Endothelial cell of umbilical vein (primary cell): ENCODE measurements at places on chromosomes 2 and 18. TPM values are rescaled to one million over a fixed set of nuclear protein-coding genes. Genes with fewer than 3 reads are reported as not detected.

Gene AQP12A
- not detected in 2 replicates for total RNA-seq

GRCh38 chr2:164257742-164258141 is 363.5 kb downstream of the GRB14 start:
- H3K4me3 ChIP-seq: no peak overlapping the region
- peaks cover 2% of the 10 kb centered on the region for H3K27me3 ChIP-seq
- no peaks in the 10 kb centered on the region for H3K36me3 ChIP-seq

DNA sequence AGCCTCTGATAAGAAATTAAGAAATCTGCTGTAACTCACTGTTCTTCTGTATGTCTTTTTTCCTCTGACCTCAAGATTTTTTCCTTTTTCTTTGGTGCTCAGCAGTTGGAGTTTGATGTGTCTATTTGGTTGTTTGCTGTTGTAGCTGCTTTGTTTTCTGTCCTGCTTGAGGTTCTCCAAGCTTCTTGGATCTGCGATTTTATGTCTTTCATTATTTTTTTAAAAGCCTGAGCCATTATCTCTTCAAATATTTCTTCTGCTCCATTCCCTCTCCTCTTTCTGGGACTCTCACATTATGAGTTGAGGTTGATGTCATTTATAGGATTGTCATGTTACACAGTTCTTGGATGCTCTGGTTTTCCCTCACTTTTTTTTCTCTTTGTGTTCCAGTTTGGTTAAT is 47.7 kb downstream of the RAMP1 start:
- H3K36me3 ChIP-seq: no peaks in the 10 kb centered on the region
- H3K4me3 ChIP-seq: no peak overlapping the region
- no peak overlapping the region for H3K27ac ChIP-seq
- no peak for DNase-seq
- peaks cover 2% of the 10 kb centered on the region for H3K27me3 ChIP-seq

GRCh38 chr2:61218817-61219170 is 56.8 kb downstream of the C2orf74 start:
- H3K27me3 ChIP-seq: no peaks in the 10 kb centered on the region
- no peak for DNase-seq
- no peak overlapping the region for H3K4me3 ChIP-seq
- H3K36me3 ChIP-seq: peaks cover 7% of the 10 kb centered on the region
- H3K27ac ChIP-seq: no peak overlapping the region

Gene SLC11A1
- not detected in 2 replicates for total RNA-seq

- no peak overlapping the region for H3K4me3 ChIP-seq
- H3K27ac ChIP-seq: no peak overlapping the region
- peak; percentile 89 for DNase-seq
- peaks cover 8% of the 10 kb centered on the region for H3K4me1 ChIP-seq
- H3K36me3 ChIP-seq: no peaks in the 10 kb centered on the region
These were observed 33.0 kb upstream of the GLS start for GRCh38 chr2:190847504-190848081.

Gene SERPINB12
- not detected in 2 replicates for total RNA-seq

DNA sequence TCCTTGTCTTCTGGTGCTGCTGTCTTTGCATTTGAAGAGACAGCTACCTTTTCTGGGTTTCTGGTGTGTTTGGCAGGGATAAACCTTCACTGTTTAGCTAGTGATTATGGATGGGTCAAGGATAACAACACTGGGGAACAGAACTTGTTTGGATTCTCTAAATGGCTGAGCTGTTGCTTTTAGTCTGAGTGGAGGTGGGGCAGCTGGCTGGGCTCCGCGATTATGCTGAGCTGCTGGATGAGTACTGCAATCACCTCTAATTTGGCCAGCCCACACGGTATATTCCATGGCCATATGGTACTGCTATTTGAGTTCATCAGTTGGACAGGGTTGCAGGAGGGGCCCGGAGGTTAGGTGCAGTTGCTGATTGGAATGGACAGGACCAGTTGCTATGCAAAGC is 361.6 kb upstream of the TFPI start:
- H3K27ac ChIP-seq: no peak overlapping the region
- H3K27me3 ChIP-seq: no peaks in the 10 kb centered on the region
- no peak for DNase-seq
- H3K4me3 ChIP-seq: no peak overlapping the region
- no peaks in the 10 kb centered on the region for H3K36me3 ChIP-seq
- peaks cover 2% of the 10 kb centered on the region for H3K4me1 ChIP-seq

Gene HRH4
- not detected in 2 replicates for total RNA-seq

DNA sequence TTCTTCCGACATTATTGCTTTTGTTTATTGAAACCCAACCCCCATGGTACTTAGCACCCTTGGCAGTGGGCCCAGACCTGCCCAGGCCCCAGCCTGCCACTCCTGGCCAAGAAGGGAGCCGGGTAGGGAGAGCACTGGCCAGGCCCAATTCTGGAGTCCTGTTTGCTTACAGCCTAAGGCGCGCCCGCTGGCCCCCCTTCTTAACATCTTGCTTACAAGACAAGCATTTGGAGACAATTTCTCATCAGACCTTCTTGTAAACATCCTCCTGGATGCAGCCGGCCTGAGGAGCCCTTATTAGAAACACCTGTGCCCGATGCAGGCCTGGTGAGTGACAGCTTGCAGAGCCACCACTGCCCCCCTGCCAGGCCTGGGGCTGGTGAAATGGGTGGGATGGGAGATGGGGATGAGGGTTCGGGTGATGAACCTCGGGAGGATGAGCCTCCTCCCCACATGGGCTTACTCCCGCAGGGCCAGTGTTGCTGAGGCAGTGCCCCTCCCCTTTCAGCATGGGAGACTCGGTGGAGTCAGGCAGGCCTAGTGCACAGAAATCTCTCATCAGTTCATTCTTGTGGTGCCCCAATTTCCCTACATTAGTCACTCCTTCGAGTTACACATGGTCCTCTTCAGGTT is 217.5 kb downstream of the CYP26B1 start:
- no peak overlapping the region for H3K27ac ChIP-seq
- no peak overlapping the region for H3K4me3 ChIP-seq
- H3K27me3 ChIP-seq: no peaks in the 10 kb centered on the region
- H3K4me1 ChIP-seq: no peaks in the 10 kb centered on the region
- DNase-seq: no peak

DNA sequence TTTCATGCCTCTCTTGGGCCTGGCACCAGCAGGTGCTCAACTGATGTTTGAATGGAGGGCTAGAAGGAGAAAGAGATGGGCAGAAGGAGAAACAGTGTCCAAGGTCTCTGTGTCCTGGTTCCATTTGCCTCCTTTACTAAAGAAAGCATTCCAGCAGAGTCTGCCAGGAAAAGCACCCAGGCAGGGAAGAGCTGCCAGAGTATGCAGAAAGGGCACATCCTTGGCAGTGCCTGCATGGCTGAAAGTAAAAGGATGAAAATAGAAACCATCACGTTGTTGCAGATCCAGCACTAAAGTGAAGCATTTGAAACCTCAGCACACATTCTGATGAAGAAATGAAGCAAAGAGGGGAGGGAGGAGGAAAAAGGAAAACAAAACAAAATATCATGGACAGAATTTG is 142.2 kb downstream of the ESCO1 start:
- no peak overlapping the region for H3K4me3 ChIP-seq
- no peaks in the 10 kb centered on the region for H3K4me1 ChIP-seq
- no peaks in the 10 kb centered on the region for H3K27me3 ChIP-seq

Gene TMSB10
- 4,007 and 4,015 TPM in 2 replicates for total RNA-seq

DNA sequence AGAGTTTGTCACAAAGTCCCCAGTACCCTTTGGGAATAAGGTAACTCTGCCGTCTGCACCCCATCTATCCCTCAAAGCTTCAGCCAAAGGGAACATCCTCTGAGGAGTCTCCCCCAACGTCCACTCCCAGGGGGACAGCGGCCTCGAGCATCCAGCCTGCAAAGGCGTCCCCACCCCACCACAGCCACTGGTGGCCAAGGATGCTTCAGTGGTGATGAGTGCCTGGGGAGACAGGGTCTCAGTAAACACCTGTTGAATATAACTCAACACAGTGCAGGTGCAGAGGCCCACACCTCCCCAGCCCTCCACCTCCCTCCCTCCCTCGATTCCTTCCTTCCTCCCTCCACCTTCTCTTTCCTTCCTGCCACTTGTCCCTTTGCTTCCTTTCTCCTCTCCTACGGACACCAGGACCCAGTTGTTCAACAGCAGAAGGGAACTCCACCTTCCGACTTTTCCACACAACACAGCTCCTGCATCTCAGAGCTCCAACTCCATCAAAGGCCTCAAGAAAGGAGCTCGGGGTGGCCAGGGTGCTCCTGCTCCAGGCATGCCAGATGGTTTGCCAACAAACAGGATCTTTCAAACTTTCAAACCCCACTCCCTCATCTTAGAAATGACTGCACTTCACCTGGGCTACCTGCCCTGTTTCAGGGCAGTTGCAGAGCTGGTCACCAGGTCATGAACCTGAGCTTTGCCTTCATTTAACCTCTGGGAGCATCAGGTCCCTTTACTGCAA is 87.8 kb upstream of the SNTG2 start:
- H3K4me3 ChIP-seq: no peak overlapping the region
- H3K36me3 ChIP-seq: no peaks in the 10 kb centered on the region
- no peaks in the 10 kb centered on the region for H3K4me1 ChIP-seq
- no peaks in the 10 kb centered on the region for H3K27me3 ChIP-seq

Gene CD28
- total RNA-seq: 0.15 TPM in 1 of 2 replicates, not detected in the other

DNA sequence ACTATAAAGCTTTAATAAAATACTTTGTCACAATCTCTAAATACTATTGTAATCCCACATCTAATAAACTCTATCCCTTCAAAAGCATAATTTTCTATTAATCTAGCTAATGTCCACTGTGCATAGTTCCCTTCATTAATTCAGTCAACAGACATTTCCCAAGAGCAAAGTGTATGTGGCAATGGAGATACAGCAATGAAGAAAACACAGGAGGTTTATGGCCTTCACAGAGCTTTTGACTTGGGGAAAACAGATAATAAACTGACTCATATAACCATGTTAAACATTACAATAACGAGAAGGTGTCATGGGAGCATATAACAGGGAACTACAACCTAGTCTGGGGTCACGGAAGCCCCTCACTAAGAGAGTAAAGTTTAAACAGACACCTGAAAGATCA is 86.3 kb downstream of the SPIRE1 start:
- no peak for DNase-seq
- no peak overlapping the region for H3K4me3 ChIP-seq
- no peaks in the 10 kb centered on the region for H3K4me1 ChIP-seq
- H3K36me3 ChIP-seq: no peaks in the 10 kb centered on the region
- no peaks in the 10 kb centered on the region for H3K27me3 ChIP-seq

DNA sequence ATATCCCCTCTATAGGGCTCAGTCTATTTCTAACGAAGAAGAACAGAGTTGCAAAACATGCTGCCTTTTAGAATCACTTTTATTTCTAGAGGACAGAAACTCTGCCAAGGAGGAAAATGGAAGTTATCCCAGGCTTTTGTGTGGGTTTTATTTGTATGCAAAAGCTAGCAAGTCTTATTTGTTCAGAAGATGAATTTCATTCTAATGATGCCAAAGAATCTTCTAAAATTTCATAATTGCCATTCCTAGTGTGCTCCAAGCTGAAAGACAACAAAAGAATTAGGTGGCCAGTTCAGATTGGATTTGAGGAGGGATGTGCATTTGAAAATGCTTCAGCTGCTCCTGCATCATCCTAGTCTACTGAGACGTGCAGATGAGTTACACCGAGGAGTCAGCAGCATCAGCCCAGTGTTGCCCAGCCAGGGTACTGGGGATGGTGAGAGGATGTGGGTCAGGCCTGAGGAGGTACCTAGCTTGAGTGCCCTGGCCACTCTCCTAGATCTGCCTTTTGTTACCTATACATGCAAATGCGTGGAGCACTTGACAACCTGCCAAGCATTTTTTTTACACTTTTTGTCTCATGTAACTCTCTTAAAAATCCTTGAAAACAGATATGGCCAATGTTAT is 80.1 kb downstream of the KCNS3 start:
- no peaks in the 10 kb centered on the region for H3K36me3 ChIP-seq
- H3K4me3 ChIP-seq: no peak overlapping the region
- no peak overlapping the region for H3K27ac ChIP-seq
- no peaks in the 10 kb centered on the region for H3K4me1 ChIP-seq
- H3K27me3 ChIP-seq: no peaks in the 10 kb centered on the region
- DNase-seq: no peak

GRCh38 chr2:98444436-98445176 is at the start of gene INPP4A:
Gene INPP4A, plus strand, starts transcription at chr2:98444858. Its CDS starts 75,191 bp downstream, at chr2:98520049.
- peak within 1 kb of the TSS; percentile 43 for H3K4me3 ChIP-seq
- peak within 1 kb of the TSS; percentile 52 for H3K27ac ChIP-seq
- H3K27me3 ChIP-seq: no peaks in the 10 kb centered on the region
- peak; percentile 81 for DNase-seq
- H3K4me1 ChIP-seq: peaks cover 16% of the 10 kb centered on the region

DNA sequence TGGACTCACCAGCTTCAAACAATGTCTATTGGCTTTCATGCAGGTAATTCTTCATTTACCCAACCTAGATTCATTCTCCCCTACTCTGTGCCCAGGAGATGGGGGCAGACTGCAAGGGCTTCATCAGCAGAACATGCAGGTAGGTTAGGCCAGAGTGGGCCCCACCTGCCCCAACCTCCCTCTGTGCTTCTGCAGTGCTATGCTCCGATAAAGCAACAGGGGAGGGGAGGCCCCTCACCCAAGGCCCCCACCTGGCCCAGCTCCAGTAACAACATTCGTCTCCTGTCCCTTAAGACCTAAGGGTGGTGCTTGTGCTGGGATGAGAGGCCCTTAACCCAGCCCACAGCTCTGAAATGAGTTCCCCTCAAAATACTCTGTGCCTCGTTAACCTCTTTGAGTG is 16.7 kb upstream of the GYPC start:
- no peak overlapping the region for H3K27ac ChIP-seq
- no peak overlapping the region for H3K4me3 ChIP-seq
- DNase-seq: no peak
- no peaks in the 10 kb centered on the region for H3K4me1 ChIP-seq
- H3K27me3 ChIP-seq: no peaks in the 10 kb centered on the region
- no peaks in the 10 kb centered on the region for H3K36me3 ChIP-seq

DNA sequence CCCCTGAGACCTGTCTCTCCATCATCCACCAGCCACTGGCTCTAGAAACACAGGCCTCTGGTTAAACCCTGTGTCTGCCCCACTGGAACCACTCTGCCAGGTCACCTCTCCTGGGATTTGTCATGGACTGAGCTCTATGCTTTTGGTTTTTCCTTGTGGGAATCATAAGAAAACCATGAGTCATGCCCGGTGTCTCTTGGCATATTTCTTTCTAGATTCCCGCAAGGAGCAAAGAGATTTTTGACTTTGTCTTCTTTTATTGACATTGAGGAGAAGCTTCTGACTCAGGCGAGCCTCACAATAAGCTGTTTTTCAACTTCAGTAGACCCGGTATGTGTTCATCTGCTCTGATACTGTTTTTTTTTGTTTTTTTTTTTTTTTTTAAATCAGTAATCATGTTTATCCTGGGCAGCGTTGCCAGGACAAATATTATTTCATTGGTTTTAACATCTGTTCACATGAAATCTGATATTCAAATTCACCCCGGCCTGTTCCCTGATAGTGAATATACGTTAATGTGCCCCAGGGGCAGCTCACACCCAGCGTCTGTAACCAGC is 207.1 kb downstream of the ACKR3 start:
- no peaks in the 10 kb centered on the region for H3K36me3 ChIP-seq
- peak; percentile 82 for DNase-seq
- no peaks in the 10 kb centered on the region for H3K27me3 ChIP-seq
- H3K4me1 ChIP-seq: peaks cover 15% of the 10 kb centered on the region
- H3K4me3 ChIP-seq: no peak overlapping the region

DNA sequence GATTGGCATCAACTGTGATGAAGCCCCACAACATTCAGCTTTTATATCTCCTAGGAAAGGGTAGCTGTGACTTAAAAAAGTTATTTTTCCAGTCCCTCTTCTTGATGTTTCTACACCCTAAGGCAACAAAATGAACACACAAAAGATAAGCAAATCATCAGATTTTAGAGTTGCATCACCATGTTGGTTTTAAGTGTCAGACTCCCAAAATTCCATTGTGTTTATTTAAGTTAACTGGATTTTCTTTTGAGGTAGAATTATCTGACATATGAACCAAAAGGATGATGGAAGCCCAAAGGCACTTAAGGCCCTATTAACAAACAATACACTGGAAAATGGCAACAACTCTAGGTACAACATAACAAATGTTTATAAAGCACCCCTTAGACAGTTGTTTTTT is 261.7 kb upstream of the SLC39A10 start:
- DNase-seq: no peak
- H3K27ac ChIP-seq: no peak overlapping the region
- no peaks in the 10 kb centered on the region for H3K27me3 ChIP-seq
- no peaks in the 10 kb centered on the region for H3K36me3 ChIP-seq
- no peaks in the 10 kb centered on the region for H3K4me1 ChIP-seq
- no peak overlapping the region for H3K4me3 ChIP-seq
